ENCODE measurements at places on chromosomes 7 and 10.

GRCh38 chr7:66297579-66297978 is 92.4 kb downstream of the TPST1 start:
- DNase-seq, result no peak

DNA sequence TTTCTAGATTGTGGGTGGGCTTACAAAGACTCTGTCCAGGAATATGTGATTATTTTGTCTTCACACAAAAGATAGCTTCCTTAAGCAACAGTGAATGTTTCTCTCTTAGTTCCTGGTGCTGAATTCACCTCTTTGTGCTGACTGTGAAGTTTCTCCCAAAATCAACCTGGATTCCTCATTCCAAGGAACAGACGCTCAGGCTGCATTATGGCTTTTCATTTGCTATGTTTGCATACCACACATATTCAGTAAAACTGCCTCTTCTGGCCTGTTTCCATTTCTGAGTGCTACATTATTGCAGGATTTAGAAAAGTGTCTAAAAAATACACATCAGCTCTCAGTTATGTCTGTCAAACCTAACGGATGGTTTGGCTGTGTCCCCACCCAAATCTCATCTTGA is 21.5 kb downstream of the MACROH2A2 start:
- no peak for DNase-seq

DNA sequence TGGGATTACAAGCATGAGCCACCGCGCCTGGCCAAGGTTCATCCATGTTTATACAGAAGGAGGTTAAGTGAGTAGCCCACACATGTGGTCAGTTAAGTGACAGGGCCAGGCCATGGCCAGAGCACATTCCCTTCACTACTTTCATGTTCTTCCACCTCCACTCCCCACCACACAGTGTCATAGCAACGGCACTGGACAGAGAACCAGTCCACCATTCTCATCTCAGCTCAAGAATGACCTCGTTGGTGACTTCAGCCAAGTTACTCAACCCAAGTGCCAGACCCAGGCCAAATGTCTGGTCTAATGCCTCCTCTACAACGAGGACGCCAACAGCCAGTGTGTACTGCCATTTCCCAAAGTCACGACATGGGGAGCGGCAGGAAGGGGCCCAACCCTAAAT is 62.4 kb downstream of the INHBA start:
- DNase-seq, result no peak

GRCh38 chr7:127652333-127653248 is 597 bp downstream of the SND1 start:
- DNase-seq, result peak; percentile 48

- peak; percentile 26 for DNase-seq
Observed at GRCh38 chr10:6089334-6090219, 743 bp downstream of the RBM17 start.

DNA sequence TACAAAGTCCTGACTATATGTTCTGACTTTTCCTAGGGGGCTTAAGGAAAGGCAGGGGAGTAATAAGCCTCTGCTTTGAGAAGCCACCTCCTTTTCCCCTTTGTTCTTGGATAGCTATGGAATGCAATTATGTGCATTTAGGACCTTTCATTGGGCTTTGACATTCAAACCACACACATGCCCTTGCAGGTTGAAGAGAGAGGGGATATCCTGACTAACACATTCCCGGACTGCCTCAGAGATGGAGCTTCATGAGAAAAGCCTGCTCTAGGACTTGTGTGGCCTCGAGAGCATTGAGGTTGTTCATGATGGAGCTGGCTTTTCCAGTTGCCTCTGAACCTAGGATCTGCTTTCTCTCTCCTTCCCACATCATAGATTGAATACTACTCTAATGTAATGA is 694.5 kb downstream of the LRMDA start:
- no peak for DNase-seq

DNA sequence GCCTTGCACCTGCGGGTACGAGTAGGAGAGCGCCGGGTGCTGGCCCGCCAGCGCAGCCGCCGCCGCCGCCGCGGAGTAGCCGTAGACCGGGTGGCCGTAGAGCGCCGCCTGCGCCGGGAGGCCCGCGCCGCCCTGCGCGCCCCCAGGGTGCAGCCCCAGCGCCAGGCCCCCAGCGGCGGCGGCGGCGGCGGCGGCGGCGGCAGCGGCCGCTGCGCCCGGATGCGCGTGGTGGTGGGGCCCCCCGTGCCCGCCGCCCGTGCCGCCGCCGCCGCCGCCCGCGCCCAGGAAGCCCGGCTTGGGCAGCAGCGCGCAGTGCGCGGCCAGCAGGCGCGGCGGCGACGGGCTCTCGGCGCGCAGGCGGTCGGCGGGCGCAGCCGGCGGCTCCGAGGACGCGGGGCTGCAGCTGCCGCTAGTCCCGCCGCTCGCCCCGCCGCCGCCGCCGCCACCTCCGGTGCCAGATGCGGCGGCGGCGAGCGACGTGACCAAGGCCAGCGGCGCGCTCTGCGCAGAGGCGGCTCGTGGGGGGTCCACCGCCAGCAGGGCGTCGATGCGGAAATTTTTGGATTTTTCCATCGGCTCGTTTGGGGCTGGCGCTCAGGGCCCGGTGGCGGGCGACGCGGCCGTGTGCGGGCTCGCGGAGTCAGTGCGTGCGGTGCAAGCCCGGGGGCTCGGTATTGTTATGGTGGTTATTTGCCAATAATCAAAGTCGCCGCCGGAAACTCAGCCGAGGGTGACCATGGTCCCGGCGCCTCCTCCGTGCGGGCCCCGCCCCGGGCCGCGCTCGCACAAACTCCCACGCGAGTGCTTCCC is 480 bp downstream of the MNX1 start:
- DNase-seq, result no peak

GRCh38 chr10:25226775-25227682 is 52.2 kb downstream of the GPR158 start:
- DNase-seq, result peak; percentile 58

DNA sequence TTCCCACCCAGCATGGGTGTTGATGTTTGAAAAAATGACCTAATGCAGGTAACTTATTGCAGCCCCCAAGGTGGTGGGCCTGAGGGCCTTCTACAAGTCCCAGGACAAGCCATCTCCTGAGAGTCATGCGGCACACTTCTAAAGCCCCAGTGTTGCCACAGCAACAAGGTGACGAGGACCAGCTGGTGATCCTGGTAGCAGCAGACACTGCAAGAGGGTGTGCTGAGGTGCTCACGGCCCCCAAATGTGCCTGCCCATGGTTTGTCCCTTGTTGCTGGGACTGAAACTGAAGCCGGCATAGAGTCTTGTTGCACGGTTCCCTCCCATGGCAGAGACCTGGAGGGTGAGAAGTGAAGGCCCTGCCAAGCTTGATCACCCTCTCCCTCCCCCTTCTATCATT is 333.2 kb upstream of the MGMT start:
- DNase-seq, result no peak

DNA sequence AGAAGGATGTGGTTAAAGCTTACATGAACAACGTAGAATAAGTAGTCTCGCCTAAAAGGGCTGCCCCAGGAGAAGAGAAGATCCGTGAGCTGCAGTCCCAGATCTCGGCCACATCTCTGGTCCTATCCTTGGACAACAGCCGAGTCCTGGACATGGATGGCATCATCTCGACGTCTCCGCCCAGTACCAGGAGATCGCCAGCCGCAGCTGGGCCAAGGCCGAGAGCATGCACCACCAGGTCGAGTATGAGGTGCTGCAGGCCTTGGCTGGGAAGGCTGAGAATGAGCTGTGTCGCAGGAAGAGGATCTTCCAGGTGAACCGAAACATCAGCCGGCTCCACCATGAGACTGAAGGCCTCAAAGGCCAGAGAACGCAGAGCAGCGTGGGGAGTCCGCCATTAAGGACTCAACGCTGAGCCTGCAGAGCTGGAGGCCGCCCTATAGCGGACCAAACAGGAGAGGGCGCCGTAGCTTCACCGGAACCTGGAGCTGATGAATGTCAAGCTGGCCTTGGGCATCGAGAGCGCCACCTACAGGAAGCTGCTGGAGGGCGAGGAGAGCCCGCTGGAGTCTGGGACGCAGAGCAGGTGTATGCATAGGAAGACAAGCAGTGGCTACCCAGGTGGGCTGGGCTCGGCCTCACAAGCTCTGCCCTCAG is 22.2 kb downstream of the LIPK start:
- peak; percentile 9 for DNase-seq

DNA sequence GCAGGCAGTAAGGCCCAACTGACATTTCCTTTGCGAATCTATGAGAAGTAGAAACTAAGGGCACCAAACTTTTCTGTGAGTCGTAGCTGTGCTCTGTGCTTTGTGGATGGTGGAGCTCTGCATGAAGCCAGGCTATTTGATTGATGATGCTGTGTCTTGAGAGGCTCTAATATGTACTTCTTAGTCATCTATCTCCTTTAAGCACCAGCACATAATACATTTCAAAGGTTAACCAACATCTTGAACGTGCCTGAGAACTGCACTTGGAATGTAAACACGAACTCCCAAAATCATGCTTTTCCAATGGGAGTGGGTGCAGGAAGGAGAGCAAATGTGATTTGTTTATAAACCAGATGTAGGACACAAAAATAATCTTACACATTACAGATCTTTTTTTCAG is 411.6 kb downstream of the PARD3 start:
- no peak for DNase-seq

DNA sequence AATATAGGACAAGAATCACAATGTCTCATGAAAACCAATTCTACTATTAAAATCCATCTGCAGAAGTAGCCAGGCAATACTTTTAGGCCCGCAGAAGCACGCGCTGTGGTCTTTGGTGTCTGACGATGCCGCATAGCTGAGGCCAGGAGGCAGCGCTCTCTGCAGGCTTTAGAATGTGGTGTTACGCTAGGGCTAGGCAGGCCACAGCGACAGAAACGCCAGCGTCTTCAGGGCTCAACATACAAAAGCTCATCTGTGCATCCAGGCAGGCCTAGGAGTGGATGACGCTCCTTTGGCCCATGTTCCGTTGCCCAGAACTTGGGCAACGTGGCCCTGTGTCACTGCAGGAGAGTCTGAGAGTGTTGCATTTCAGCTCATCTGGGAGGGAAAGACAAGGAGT is 601.1 kb upstream of the FOXK1 start:
- no peak for DNase-seq

GRCh38 chr10:34121781-34122622 is 693.1 kb downstream of the PARD3 start:
- DNase-seq, result peak; percentile 1

DNA sequence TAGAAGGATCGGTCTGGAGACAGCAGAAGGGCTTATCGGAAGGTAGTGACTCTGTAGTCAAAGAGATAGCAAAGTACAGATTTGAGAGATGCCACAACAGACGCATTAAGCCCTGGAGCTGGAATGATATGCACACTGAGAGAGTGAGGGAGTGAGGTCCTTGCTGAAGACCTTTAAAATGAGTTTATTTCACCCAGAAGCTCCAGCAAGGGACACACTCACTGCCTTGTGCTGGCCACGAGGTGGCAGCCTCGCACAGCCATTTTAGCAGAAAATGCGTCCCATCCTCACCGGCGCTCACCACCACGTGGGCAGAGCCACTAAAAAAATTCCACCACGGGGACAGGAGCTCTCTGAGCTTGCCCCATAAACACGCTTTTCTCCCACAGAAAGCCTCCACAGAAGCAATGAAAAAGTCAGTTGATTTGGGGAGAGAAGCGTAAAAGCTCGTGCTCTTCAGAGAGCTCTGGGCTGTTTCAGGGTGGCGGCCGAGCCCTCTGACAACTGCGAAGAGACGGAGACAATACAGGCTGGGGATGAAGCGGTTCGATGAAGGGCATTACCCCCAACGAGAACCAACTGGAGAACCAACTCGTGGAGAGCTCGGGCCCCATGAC is 163.0 kb upstream of the KLF14 start:
- peak; percentile 86 for DNase-seq

Data from NCI-H526 (cell line).